Suppressor macrophage treated with lipopolysaccharide for 4 hours (primary cell): ENCODE measurements at places on chromosomes 2 and 18.

GRCh38 chr2:150866431-150866830 is 379.0 kb upstream of the RND3 start:
- no peak for DNase-seq

GRCh38 chr18:36294031-36294430 is 3.5 kb upstream of the FHOD3 start:
- DNase-seq: no peak

DNA sequence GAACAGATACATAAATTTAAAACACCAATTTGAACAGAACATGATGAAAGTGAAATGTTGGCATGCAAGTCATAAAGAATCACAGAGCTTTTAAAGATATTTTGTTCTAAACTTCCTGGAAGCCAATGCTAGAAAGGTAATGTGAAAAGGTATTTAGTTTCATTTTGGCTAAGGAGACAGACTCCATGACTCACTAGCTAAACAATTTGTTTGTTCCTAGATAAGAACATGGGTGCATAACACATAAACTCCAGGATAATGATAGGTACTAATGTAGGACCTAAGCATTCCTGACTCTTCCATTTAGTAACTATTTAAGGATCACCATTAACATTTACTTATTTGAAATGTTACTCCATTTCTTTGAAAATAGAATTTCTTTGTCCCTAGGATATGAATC is 292.5 kb upstream of the CNTNAP5 start:
- DNase-seq: no peak

DNA sequence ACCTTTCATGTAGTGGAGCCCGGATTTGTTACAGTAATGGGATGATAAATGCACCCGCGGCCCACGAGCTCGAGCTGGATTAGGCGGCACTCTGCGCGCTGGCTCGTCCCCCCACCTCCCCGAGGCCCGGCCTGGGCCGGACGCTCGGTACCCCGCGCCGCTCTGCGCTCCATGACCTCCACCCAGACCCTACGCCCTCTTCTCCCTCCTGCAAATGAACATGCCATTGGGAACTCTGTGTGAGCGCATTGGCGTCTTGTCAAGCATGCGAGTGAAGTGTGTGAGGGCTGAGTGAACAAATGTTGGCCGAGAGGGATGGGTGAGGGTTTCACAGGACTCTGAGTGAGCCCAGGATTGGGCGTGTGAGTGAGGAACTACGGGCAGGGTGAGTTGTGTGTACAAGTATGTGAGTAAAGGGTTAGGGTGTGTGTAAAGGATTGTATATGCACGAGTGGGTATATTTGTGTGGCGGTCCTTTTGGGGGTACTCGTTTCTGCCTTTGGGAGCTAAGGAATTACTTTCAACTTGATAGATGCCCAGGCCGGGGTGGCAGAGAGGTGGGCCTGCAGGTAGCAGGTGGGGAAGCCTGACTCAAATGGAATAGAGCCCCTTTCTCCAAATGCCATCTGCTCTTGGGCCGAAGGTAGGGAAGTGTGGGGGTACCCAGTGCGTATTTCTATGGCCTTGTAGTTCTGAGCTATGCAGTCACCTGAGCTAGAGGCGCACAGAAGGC is 2.9 kb upstream of the EN1 start:
- no peak for DNase-seq

DNA sequence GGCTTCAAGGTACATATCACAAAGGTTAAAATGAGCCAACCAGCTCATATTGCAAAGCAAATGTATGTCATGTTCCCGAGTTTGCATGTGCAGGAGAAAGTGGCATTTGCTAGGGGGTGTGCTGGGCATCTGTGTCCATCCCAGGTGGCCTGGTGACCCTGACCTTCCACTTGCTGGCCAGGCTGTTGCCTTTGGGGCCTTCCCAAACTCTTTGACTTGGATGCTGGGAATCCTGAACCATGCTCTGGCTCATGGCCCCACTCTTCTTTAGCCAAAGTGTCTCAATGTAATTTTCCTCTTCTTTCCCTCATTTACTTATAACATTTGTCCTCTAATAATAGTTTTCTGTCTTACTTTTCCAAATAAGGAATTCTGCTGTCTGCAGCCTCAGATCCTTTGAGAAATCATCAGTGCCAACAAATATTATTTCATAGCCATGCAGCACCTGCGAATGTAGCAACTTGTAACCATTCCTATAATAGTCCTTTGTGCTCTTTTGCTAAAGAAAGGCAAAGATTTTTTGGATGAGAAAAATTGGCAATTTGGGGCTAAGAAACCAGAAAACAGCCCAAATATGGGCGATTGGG is 64.2 kb downstream of the MTCL1 start:
- no peak for DNase-seq

DNA sequence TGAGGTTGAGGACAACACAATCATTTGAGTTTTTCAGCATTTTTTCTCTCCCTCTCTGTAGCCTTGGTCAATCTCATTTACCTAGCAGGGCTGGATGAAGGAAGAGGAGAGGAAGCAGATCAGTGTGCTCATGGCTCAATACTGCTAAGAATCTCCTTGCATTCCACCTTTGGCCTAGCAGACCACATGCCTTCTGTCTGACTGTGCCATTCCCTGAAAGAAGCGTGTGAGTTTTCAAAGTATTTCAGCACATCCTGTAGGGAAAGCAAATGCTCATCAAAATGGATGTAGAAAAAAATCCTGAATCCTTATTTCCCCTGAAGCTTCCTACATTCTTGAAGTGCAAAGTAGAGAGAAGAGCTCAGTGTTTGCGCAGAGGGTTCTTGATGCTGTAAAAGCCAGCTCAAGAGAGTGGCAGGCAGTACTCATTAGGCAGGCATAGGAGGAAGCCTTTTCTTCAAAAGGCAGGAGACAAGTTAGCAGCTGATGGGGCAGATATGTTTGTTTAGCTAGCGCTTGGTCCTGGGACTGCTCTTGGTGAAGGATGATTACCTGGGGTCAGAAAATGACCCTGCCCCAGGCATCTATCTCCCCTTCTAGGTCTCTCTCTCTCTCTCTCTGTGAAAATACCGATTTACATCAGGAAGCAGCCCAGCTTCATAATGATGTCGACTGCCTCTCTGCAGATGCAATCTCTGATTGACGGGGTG is 14.4 kb upstream of the PIK3C3 start:
- no peak for DNase-seq

DNA sequence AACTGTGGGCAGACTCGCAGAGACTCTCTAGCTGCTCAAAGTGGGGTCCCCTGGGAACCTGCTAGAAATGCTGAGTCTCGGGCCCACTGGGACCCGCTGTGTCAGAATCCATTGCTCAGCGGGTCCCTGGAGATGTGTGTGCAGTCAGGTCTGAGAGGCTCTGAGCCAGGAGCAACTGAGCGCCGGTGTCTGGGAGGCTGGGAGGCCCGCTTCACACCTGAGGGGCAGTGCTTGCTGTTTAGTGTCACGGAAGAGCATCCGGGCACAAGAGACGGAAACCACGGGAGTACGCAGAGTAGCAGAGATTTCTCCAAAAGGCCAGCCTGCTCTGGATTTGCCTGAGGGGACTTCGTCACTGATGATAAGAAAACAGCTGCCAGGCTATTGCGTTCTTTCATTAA is 70.1 kb downstream of the EDAR start:
- no peak for DNase-seq

- no peak for DNase-seq
These were observed 19.1 kb downstream of the REG1A start for GRCh38 chr2:79139423-79139822.

- DNase-seq: peak; percentile 39
These were observed 961 bp downstream of the GEN1 start for GRCh38 chr2:17754773-17755425.

DNA sequence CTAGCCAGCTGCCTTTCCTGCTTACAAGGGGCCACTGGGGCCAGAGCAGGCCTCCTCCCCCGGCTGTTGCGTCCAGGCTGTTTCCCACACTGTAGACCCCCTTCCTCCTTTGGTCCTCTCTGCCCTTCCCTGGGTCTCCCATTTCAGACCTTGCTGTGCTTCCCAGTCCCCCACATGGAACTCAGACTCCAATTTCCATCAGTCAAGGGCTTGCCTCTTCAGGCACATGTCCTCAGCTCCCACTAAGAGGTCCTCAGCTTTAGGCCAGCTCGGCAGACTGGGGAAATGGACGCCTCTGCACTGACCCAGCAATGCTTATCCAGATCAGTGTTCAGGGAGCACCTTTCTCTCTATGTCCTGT is 98.0 kb upstream of the BZW1 start:
- DNase-seq: no peak

GRCh38 chr2:238950551-238950950 is 102.7 kb downstream of the TWIST2 start:
- no peak for DNase-seq

DNA sequence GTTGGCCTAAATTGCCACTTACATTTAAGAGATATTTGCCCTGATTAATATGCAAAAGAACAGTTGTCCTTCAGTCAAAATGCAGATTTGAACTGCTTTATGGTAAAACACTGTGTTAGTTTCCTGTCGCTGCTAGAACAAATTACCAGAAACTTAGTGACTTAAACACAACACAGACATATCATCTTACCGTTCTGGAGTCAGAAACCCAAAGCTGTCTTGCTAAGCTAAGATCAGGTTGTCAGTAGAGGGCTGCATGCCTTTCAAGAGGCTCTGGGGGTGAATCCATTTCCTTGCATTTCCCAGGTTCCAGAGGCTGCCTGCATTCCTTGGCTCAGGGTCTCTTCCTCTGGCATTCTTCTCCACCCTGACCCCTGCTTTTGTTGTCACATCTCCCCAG is 149.5 kb downstream of the FAM161A start:
- no peak for DNase-seq

DNA sequence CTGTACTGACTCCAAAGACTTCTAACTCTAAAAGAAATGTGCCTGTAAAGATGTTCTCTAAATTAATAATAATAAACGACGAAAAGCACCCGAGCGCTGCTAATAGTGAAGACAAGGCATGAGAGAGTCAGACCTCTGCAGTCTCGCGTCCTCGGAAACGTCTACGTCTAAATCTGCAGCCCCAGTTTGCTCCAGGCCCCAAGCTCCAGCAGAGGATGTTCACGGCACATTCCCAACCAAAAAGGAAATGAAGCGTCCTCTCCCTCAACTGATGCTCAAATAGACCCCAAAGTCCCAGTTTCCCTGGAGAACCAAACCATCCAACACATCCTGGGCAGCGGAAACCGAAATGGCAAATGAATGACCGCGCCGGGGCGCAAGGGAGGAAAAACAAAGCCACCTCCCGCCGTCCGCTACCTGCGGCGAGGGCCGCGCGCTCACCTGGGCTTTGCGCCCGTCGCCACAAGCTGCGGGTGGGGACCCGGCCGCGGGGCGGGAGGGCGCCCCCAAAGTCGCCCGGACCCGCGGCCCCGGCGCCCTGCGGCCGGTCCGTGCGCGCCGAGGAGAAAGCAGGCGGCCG is 47.1 kb upstream of the CCDC150 start:
- DNase-seq: no peak
